ENCODE measurements at places on chromosomes 3 and 15. TPM values are rescaled to one million over a fixed set of nuclear protein-coding genes. Genes with fewer than 3 reads are reported as not detected.

Gene FEZF2
- total RNA-seq: not detected

Gene CYP19A1
- total RNA-seq: not detected

Gene CCR9
- not detected for total RNA-seq

Gene ZNF609
- total RNA-seq: 11.5 TPM

Gene TUSC7
- not detected for total RNA-seq

Gene ARL14
- not detected for total RNA-seq

Gene IQCH
- total RNA-seq: 2.3 TPM

Gene VEPH1
- 92.5 TPM for total RNA-seq

Gene GOLGA8J
- total RNA-seq: not detected

Gene PAK6
- not detected for total RNA-seq

Gene C3orf52
- total RNA-seq: 2.1 TPM

Gene CCR5
- not detected for total RNA-seq

Gene GPR171
- total RNA-seq: not detected

Gene PPP1R14D
- total RNA-seq: not detected

Gene COL8A1
- total RNA-seq: 114 TPM
